ENCODE measurements at places on chromosomes 2 and 18. TPM values are rescaled to one million over a fixed set of nuclear protein-coding genes. Genes with fewer than 3 reads are reported as not detected.

PHLPP1 gene
- 5.6 TPM for total RNA-seq

STARD6 gene
- not detected for total RNA-seq

EGR4 gene
- total RNA-seq = 0.34 TPM

NGEF gene
- total RNA-seq = 16.5 TPM

CFAP221 gene
- total RNA-seq = not detected

GATA6 gene
- total RNA-seq = 2.9 TPM

ACADL gene
- 0.09 TPM for total RNA-seq

C2orf78 gene
- not detected for total RNA-seq

MEP1B gene
- 0.06 TPM for total RNA-seq

RTKN gene
- total RNA-seq = 29.5 TPM

PNO1 gene
- total RNA-seq = 59.3 TPM

TXNDC9 gene
- total RNA-seq = 50.3 TPM

G6PC2 gene
- not detected for total RNA-seq

SOWAHC gene
- 17.6 TPM for total RNA-seq
